Activated T-cell treated with anti-CD3 and anti-CD28 coated beads for 4 hours (primary cell): ENCODE measurements at places on chromosomes 3 and 15.

- no peak for DNase-seq
Measured at GRCh38 chr15:74502301-74502700, 38.7 kb upstream of the ARID3B start.

DNA sequence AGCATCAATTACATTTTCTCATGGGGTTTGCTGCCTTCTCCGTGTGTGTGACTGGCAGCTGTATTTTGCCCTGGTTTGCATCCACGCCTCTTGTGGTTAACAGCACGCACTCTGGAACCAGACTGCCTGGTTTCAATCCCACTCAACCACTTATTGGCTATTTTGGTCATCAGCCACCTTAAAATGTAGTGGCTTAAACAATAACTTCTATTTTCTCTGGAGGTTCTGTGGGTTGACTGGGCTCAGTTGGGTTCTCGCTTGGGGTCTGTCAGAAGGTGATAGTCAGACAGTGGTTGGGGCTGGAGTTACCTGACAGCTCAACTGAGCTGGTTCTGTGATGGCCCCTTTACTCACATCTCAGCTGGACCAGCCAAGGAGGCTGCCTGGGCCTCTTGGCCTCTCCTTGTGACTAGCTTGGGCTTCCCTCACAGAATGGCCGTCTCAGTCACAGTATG lies 36.8 kb downstream of the EHD4 start:
- no peak for DNase-seq

DNA sequence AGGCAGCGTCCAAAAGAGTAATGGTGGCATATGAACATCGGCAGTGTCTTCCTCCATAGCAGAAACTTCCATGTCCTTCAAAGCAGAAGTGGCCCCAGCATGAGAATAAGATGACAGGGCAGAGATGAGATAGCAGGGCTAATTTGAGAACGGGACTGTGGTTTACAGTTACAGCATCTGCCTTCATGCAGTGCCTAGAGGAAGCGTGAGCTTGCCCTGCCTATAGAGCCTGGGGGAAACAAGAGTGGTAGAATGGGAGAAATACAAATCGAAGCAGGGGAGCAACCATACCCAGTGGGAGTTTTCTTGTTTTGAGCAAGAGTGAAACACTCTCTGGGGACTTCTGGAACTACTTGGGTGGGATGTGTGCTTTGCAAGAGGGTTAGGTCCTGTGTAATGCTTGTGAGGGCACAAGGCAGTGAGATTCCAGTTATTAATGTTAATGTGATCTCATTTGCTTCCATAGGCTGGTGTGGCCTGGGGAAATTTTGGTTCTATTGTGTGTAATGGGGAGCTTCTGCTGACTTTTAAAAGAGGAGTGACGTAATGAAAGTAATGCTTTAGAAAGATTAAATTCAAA lies 616.9 kb downstream of the ZIC1 start:
- DNase-seq = no peak

DNA sequence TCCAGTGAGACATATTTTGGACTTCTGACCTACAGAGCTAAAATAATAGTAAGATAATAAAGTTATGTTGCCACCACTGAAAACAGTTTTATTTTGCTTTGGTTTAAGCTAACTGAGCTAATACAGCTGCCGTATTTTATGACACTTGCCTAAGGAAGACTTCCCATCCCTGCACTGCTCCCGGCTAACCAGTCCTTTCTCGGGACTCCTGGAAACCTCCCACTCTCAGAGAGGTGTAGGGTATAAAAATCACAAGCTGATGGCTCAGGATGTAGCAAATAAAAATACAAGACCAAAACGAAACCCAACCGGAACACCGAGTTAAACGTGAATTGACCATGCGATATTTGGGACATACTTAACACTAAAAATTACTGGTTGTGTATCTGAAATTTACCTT lies 448 bp upstream of the KBTBD12 start:
- DNase-seq = no peak

DNA sequence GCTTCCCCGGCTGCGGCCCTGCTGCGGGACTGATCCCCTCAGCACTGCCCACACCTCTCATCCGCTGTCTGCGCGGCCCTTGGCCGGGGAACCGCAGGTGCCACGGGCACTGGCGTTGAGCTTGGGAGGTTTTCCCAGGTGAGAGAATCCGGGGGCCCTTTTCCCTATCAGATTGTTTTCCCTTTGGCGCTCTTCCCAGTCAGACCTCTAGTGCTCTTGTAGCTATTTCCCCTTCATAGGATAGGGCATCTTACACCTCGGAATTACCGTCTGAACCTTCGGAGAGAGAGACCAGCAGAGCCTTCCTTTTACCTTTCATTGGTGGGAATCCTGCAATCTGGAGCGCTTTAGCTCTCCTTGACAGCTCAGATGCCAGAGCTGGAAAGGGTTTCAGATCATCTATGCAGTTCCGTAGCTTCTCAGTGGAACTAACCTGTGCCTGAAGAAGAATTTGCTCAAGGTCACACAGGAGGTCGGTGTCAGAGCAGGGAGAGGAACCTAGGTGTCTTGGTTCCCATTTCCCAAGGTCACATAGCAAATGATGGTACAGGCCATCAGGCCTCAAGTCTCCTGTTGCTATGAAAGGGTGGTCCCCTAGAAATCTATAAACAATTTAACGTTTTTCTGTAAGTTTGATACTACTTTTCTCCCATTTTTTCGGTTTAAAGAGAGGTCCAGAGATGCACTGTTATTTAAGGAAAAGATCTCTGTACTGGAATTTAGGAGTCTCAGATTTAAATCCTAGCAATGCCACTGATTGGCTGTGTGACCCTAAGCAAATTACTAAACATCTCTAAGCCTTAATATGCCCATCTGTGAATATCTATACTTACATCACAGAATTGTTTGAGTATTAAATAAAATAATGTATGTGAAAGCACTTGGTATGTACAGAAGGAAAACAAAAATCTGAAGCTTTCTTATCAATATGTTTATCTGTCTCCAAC lies 916 bp downstream of the IDH3A start:
- no peak for DNase-seq

DNA sequence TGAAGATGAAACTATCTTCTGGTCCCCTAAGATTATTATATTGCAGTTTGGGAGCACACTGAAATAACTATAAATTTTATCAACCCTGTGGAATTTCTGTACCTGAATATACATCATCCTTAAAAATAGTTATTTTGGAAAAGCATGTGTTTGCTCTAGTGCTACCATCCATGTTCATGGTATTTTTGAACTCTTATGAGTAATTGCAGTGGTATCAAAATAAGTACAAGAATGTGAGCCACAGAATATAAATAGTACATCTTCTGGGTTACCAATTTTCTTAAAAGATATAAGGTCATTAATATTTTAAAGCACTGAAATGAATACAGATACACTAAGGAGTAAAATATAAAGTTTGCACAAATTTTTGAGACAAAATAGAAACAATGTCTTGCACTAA lies 206.5 kb downstream of the CBLB start:
- no peak for DNase-seq

- no peak for DNase-seq
Measured at GRCh38 chr3:24937228-24937627, 442.6 kb upstream of the THRB start.

GRCh38 chr15:29432191-29433049 lies 162.8 kb upstream of the NSMCE3 start:
- no peak for DNase-seq

GRCh38 chr15:65400760-65401610 lies 21.8 kb downstream of the IGDCC4 start:
- no peak for DNase-seq

DNA sequence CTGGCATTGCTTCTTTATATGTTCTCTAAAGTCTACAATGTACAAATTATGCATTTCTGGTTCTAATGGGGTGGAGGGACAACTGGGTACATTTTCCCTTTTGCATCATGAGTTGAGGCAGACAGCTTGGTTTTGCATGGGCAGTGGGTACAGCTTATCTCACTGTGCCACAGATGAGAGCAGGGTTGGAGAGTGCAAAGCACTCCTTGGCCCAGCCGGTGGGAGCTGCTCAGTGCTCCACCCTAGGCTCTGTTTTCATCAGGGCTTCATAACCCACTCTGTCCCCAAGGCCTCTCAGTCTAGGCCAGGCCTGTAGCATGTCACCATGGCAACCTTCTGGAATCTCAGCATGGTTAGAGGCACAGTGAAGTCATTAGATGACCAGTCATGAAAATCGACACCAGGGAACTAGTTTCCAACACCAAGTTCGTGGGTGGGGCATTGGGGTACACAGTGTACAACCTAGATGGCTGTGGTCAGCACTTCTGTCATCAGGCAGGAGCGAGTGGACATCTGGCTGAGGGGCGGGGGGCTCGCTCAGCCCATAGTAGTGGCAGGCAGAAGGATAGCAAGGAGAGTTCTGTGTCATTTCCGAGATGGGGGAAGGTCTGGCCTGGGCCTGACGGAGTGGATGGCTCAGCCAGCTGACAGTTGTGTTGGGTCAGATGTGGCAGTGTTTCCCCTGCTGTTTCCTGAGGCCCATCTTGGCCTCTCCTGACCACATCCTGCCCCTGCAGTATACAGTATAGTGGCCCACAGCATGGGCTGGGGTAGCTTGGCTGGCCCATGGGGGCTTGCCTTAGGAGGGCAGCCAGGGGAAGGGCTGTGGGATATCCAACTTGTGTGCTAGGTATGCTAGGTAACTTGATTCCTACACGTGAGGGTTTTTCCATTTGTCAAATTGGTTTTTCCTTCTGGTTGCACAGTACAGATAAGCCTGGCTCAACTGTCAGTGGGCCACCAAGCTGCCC lies 75.7 kb upstream of the PRR23C start:
- DNase-seq = no peak

DNA sequence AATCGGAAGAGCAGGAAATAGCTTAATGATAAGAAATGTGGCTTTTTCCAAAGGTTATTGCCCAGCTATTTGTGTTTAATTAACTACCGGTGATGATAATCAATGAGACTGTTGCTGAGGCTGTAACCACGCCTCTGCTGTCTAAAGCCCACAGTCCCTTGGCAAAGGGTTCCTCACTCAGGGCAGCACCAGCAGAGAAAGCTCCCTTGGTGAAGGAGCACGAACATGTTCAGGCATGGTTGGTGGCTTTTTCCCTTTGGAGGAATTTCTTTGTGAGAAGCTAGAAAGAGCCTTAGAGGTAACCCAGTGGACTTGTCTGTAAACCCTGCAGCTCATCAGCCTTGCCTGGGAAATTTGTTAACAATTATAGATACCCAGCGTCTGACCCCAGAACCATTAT lies 7.5 kb upstream of the ST6GAL1 start:
- no peak for DNase-seq

- no peak for DNase-seq
Measured at GRCh38 chr15:71542836-71543235, 267.5 kb upstream of the NR2E3 start.

DNA sequence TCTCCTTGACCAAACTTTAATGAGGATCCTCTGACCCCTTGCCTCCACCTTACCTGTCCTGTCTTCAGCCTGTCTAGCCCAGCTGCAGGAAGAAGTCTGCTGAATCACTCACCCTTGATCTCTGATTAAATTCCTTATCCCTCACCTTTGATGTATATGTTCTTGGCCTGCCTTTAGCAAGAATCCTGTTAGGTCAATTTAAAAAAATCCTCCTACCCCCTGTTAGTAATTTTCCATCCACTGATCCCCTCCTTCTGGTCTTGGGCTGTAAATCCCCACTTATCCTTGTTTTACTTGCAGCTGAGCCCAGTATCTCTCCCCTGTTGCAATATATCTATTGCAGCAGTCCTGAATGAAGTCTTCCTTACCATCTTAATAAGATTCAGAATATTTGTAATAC lies 39.0 kb downstream of the MYH15 start:
- no peak for DNase-seq

DNA sequence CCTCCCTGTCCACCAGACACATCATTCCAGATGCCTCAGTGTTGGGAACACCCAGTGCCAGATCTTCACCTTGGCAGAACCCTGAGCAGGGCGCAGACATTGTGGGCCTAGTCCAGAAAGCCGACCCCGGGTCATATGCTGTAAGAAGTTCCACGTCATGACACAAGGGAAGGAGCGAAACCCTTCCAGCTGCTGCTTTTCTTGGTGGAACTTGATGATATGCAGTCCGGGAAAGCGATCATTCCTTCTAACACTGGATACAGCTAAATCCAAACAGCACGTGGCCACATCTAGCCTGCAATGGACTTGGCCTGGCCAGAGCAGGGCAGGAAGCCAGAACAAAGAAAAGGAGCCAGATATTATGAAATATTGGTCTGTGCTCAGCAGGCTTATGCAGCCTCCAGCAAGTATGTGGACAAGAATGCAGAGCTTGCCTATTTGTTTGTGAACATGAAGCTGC lies 22.0 kb downstream of the GASK1A start:
- DNase-seq = no peak

GRCh38 chr15:47616876-47617275 lies 100.4 kb upstream of the SEMA6D start:
- no peak for DNase-seq

GRCh38 chr3:4306860-4307259 lies 3.7 kb downstream of the SETMAR start:
- no peak for DNase-seq

DNA sequence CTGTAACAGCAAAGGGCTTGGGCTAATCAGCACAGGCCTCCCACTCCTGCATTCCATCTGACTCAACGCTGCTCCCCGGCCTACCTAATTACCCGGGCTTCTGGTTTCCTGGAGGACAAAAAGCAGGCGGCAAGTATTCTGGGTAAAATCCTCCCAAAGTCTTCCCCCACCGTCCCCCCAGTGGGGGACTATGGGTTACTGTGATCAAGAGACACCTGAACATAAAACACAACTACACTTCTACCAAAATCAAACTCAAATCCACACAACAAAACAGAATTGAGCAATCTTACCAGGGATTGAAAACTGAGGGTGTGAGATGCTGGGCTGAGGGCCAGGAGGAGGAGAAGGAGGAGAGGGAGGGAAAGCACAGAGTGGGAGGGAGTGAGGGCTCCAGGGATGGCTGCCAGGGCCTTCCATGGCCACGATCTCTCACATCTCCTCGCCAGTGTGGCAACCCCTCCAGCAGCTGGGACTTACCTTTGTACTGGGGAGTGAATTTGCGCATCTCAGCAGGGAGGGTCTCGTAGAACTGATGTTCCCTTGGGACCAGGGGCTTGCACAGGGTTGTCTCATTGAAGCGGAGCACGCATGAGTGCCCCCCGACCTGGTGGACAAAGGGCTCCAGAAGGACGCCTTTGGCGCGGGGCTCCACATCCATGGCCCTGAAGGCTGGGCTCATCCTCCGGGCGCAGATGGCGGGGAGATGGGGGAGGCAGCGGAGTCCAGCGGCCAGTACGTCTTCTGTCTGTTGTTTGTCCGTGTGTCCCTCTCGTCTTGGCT lies 9.1 kb upstream of the NCKIPSD start:
- DNase-seq = no peak

DNA sequence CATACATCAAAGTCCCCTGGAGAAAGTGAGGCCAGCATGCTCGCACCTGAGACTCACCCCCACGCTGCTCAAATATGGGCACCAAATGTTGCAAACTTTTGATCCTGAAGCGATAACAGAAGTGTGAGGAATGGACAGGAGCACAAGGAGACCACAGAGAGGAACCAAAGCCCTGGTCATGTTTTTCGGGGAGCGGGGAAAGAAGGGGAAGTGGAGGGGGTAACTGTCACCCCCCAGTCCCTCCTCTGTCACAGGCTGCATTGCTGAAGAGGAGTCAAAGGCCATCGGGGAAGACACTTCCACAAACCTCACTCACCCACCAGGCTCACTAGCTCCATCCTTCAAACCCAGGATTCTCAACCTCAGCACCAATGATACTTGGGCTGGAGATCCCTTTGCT lies 182.4 kb downstream of the UACA start:
- no peak for DNase-seq

GRCh38 chr3:45215466-45215865 lies 10.6 kb downstream of the TMEM158 start:
- no peak for DNase-seq

- DNase-seq = no peak
Measured at GRCh38 chr15:40392986-40393948, 10.7 kb downstream of the KNSTRN start.

GRCh38 chr3:48215876-48216275 lies 7.4 kb upstream of the CAMP start:
- DNase-seq = no peak
